ENCODE measurements at places on chromosomes 3 and 15.

DNA sequence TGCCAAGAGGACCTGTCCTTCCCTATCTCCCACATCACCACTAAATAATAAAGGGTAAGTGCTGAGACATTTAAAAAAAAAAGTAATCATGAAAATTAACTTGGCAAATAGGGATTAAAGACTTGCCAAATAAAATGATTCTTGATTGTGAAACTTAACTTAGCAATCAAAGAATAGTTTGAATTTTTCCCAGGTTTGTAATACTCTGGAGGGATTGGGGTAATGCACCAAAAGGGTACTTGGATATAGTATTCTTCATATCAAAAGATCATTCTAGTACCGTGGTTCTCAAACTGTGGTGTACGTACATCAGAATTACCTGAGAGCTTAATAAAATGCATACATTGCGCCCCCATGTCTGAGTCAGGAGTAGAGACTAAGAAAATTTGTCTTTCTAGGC is 28.5 kb downstream of the CALML4 start:
- peak; percentile 8 for DNase-seq

GRCh38 chr3:197428117-197428801 is 127.5 kb downstream of the BDH1 start:
- DNase-seq, result peak; percentile 86

DNA sequence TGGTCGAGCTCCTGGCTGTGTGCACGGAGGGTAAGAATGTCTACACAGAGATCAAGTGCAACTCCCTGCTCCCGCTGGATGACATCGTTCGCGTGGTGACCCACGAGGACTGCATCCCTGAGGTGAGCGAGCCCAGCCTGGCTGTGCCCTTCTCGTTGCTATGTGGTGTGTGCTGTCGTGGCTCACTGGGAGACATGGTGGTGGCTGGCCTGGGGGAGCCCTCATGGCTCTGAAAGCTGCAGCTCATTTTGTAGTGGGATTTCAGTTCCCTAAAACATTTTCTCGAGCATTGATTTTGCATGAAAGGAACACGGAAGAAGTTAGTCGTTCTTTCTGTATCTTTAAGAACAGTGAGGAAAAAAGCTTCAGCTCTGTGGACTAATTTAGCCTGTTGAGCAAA is 200.5 kb downstream of the ITPR1 start:
- DNase-seq, result no peak

- DNase-seq, result no peak
Measured at GRCh38 chr3:24400450-24400849, 94.2 kb downstream of the THRB start.

DNA sequence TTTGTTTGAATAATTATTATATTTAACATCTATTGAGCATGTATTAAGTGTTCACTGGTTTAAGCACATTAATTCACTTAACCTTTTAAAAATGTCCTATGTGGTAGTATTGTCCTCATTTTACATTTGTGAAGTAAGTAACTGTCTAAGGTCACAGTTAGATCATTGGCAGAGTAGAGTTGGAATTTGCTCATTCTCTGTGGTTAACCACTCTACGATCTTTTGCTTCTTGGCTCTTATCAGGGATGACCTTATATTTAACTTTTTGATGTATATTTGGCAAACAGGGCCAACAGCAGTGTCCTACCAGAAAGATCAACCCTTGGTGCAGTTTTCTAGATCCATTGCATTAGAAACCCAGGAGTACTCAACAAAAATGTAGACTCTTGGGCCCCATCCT is 34.0 kb downstream of the PXK start:
- DNase-seq, result peak; percentile 58

GRCh38 chr3:155608228-155608920 is 136.5 kb downstream of the PLCH1 start:
- DNase-seq, result no peak

DNA sequence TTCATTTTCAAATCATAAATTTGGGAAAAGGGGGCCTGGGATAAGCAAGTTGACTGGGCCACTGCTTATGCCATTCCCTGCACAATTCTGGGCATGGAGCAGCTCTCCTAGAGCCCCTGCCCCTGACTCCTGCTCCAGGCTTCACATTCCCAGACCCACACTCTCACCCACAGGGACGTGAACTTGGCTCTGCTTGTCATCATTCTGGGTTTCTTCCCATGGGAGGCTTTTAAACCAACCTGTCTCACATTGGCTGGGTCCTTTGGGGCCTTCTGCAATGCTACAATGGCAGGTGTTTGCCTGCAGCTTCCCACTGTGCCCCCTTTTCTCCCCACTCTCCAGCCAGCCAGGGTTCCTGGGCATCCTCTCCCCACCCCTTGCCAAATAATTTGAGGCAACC is 49.1 kb downstream of the CYP19A1 start:
- no peak for DNase-seq

DNA sequence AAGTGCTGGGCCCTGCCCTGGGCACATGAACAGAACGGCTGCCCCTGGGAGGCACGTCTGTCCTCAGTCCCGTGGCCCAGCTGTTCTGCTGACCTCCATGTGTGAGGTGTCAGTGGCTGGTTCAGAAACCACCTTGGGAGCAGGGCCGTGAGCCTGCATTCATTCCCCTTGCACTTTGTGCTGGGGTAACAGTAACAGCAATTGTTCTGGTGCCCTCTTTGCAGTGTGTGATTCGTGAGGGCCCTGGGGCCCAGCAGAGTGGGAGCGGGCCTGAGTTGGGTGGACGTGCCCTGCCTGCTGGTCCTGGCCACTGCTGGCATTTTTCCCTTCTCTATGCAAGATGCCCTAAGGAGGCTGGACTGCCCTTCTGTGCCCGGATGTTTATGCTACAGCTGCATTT is 50.4 kb upstream of the MYZAP start:
- no peak for DNase-seq

GRCh38 chr3:46853441-46854415 is 9.5 kb downstream of the MYL3 start:
- DNase-seq, result no peak

- no peak for DNase-seq
Measured at GRCh38 chr3:195269375-195270078, 1.4 kb downstream of the XXYLT1 start.

DNA sequence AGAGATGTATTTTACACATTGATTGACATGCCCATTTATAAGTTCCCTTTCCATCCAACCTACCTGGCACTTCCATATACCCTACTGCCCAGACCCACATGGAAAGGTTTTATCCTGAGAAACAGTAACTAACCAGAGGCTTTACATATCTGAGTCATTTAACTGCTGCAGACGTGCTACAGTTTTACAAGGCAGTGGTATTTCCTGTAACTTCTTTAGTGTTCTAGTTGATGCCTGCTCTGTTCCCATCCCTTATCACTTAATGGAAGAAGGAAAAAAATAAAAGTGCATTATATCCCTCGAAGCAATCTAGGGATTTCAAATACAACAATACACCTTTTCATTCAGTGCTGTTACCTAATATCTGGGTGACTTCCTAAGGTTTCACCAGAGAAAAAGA is 107.1 kb downstream of the TMCO5A start:
- peak; percentile 62 for DNase-seq

- peak; percentile 29 for DNase-seq
Measured at GRCh38 chr3:4904811-4905695, 74.2 kb upstream of the BHLHE40 start.

- no peak for DNase-seq
Measured at GRCh38 chr15:67549736-67550135, 7.2 kb downstream of the MAP2K5 start.

- no peak for DNase-seq
Measured at GRCh38 chr3:115409596-115409995, 213.7 kb upstream of the GAP43 start.

GRCh38 chr15:70271422-70272088 is 173.8 kb upstream of the TLE3 start:
- DNase-seq, result peak; percentile 96

DNA sequence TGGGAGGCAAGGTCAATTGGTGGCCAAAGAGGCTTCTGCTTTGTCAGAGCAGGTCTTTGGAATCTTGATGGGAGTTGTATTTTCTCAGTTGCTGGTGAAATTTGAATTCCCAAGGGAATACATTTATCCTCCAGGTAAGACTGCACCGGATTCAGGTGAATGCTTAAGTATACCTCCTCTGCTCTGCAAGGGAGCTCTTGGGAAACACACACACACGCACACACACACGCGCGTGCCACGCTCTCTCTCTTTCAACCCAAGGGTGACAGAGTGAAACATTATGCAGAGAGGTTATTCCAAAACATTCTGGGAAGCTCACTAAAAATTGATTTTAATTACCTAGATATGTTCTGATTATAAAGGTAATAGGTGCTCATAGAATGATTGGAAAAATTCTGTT is 33.7 kb downstream of the ST6GAL1 start:
- no peak for DNase-seq

DNA sequence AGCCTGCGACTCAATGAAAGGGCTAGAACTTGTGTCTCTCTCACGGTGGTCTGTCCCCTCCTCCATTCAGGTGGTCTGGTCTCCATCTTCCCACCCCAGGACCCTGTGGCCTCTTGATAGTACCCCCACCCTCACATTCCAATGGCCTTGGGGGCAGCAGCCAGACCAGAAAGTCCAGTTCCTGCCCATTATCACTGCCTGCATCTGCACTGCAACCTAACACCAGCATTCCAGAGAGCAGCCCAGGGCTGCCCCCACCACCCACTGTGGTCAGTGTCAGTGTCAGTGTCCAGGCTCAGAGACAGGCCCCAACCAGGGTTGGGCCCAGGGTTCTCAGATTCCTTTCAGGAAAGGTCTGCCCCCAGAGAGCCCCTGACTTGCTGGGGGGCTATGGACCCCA is 12.6 kb downstream of the IGDCC3 start:
- DNase-seq, result no peak

DNA sequence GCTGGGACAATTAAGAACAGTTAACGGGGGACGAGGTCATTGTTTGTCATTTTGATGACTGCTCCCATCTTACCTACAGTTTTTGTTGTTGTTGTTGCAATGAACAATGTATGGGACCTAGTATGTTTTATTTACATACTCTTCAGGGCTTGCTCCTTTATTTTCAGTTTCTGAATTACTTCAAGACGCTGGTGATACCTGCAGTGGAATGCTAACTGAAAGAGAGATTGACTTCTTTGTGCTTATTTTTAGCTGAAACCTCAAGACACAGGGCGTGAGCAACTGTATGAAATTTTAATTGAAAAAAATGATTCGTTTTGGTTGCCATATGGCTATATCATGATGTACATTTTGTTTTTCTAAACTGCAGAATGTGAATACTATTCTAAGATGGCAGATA is 297.9 kb downstream of the EDEM1 start:
- DNase-seq, result no peak

DNA sequence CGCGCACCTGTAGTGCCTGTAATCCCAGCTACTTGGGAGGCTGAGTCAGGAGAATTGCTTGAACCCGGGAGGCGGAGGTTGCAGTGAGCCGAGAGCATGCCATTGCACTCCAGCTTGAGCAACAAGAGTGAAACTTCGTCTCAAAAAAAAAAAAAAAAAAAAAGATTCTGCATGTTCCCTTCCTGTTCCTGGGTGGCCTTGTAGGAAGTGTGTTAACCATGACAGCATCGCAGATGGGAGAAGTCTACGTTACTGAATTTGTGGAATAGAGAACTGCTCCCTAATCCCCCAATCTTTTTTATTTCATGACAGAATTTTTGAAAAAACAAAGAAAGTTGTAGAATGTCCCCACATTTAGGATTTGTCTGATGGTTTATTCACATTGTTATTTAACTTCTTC is 45.4 kb downstream of the FOXL2 start:
- no peak for DNase-seq

GRCh38 chr15:70054366-70054765 is 43.4 kb downstream of the TLE3 start:
- DNase-seq, result no peak

DNA sequence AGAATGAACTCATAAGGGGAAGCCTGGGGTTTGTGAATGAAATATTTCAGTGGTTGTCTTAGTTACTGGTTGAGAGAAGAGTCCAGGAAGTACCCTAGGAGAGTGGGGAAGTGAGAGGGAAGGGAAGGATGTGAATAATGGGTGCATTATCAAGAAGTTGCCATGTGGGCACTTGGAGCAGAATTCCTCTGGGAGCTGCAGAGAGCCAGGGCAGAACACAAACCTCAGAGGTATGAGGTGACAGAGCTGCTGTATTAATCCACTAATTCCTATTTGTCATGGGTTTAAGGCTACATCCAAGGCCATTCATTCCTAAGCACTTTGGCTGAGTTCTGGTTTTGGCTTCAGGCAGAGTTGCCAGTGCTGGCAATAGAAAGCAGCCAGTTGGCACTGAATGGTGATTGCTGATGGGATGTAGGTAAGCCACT is 29.0 kb downstream of the NDUFB4 start:
- DNase-seq, result no peak

DNA sequence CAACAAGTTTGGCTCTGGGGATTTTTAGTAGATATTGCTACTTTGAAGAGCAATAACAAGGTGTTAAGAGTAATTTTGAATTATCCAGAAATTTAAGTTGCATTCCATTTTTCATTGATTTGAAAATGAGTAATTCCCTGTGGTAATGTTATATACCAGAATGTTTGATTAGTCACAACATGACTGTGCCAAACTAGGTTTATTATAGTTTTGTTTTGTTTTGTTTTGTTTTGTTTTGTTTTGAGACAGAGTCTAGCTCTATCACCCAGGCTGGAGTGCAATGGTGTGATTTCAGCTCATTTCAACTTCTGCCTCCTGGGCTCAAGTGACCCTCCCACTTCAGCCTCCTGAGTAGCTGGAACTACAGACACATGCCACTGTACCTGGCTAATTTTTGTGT is 40.7 kb downstream of the CNOT10 start:
- no peak for DNase-seq

- DNase-seq, result peak; percentile 94
Measured at GRCh38 chr15:31236184-31237042, 90.2 kb upstream of the KLF13 start.

GRCh38 chr3:50288387-50289007 is 3.7 kb downstream of the IFRD2 start:
- no peak for DNase-seq

All from astrocyte (in vitro differentiated cells and primary cell).